Astrocyte (in vitro differentiated cells and primary cell): ENCODE measurements at places on chromosomes 2 and 18. TPM values are rescaled to one million over a fixed set of nuclear protein-coding genes. Genes with fewer than 3 reads are reported as not detected.
A peak's percentile ranks its signal among the peaks of the same experiment; 100 is the strongest.

DNA sequence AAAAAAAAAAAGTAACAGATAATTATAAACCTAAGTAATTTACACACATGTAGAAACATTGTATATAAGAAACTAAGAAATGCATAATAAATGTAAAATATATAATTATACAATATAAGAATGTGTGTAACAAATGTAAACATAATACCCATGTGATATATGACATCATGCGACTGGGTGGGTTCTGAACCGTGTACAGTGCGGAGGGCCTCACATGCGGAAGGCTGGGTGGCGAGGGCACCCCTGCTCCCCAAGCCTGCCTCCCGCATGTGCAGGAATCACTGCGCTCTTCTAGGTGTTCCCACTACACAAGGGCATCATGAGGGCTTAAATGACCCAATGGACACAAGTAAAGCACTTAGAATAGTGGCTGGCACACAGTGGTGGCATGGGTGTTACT lies 2.0 kb downstream of the PTPN18 start:
- H3K4me1 ChIP-seq = peaks cover 7% of the 10 kb centered on the region
- H3K27me3 ChIP-seq = no peaks in the 10 kb centered on the region
- DNase-seq = no peak
- H3K4me3 ChIP-seq = no peak overlapping the region
- H3K27ac ChIP-seq = no peak overlapping the region

- no peaks in the 10 kb centered on the region for H3K36me3 ChIP-seq
- H3K27me3 ChIP-seq = no peaks in the 10 kb centered on the region
- no peak overlapping the region for H3K4me3 ChIP-seq
These were observed 963.7 kb downstream of the CNTNAP5 start for GRCh38 chr2:124988794-124989193.

DNA sequence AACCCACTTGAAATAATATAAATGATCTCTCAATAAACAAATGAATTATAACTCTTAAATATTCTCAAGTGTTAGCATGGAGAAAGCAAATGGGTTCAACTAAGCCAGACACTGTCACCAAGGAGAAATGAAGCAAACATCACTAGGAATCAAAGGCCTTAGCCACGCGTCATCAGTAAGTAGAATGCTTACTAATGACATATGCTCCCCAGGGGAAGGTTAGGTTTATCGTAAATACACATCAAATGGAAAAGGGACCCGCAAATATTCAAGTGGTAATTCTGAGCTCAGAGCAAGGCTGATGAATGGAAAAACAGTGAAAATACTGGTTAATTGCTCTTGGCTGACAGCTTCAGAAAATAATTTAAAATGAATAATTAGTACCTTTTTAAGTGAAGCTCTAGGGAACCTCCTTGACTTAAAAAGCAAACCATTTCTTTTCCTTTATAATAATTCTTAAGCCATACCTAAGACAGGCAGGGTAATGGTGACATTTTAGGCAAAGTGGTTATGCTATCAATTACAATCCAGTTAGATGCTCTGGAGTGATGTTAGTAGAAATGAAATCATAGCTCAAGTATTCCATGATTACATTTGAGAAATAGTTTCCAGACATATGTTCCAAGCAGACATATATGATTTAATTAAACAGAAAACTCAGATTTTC lies 101.5 kb downstream of the ALPK2 start:
- no peaks in the 10 kb centered on the region for H3K27me3 ChIP-seq
- peaks cover 6% of the 10 kb centered on the region for H3K4me1 ChIP-seq
- DNase-seq = peak; percentile 32
- H3K4me3 ChIP-seq = no peak overlapping the region
- H3K36me3 ChIP-seq = no peaks in the 10 kb centered on the region

DNA sequence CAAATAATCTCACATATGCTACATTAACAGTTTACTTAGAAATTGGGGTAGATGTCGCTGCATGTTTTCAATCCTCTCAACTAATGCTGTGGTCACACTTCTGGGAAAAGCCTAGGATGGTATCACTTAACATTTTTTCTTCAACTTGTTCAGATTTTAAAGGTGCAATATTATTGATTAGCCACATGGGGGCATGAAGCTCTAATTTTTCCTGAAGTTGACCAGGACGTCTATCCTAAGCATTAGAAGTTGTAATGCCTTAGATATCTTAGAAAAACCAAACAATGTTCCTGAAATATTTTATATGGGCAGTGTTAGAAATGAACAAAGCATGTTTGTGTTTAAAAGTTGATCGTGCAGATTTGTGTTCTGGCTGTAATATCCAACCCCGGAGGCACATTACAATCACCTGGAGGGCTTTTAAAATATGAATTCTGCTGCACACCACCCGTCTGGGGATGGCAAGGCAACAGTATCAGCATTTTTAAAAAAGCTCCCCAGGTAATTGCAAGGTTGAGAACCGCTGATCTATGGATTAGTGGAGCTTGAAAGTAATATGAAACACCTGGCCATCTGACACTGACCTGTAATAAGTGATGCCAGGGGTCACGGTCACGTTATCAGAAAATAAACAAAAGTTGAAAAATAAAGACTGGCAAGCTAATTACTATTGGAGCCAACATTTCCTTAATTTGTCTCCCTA lies 100.5 kb upstream of the LMAN1 start:
- DNase-seq = peak; percentile 35

- H3K36me3 ChIP-seq = no peaks in the 10 kb centered on the region
- no peaks in the 10 kb centered on the region for H3K4me1 ChIP-seq
- DNase-seq = no peak
- no peak overlapping the region for H3K4me3 ChIP-seq
- H3K27ac ChIP-seq = no peak overlapping the region
- no peaks in the 10 kb centered on the region for H3K27me3 ChIP-seq
These were observed 296.8 kb upstream of the SPRED2 start for GRCh38 chr2:65729246-65729645.

DNA sequence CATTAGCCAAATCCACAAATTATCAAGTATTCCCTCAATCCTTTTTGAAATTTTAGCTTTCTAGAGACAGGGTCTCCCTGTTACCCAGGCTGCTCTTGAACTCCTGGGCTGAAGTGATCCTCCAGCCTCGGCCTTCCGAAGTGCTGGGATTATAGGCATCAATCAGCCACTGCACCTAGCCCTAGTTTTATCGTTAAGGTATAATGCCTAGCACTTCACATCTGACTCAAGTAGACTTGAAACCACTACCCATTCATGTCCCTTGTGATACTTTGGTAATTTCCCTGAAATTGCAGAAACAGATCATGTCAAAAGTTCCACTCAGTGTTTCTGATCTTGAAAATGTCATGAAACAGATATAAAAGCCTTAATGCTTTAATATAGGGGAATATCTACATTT lies 26.3 kb downstream of the MEX3C start:
- no peaks in the 10 kb centered on the region for H3K27me3 ChIP-seq
- H3K36me3 ChIP-seq = peaks cover 12% of the 10 kb centered on the region
- no peak overlapping the region for H3K4me3 ChIP-seq
- no peaks in the 10 kb centered on the region for H3K4me1 ChIP-seq
- H3K27ac ChIP-seq = no peak overlapping the region

DNA sequence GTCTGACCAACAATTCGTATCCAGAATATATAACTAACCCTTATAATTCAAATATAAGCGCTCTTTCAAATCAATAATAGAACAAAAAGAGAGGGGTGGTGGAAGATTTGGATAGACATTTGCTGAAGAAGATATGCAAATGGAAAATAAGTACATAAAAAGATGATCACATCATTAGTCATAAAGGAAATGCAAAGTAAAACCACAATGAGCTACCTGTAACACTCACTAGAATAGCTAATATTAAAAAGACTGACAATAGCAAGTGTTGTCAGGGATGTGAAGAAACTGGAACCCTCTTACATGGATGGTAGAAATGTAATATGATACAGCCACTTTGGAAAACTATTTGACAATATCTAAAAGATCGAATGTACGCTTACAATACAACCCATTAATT lies 84.9 kb upstream of the MRPS9 start:
- H3K4me3 ChIP-seq = no peak overlapping the region
- H3K27me3 ChIP-seq = no peaks in the 10 kb centered on the region
- H3K27ac ChIP-seq = no peak overlapping the region
- H3K4me1 ChIP-seq = no peaks in the 10 kb centered on the region
- no peak for DNase-seq

- H3K36me3 ChIP-seq = no peaks in the 10 kb centered on the region
- no peak overlapping the region for H3K27ac ChIP-seq
- H3K27me3 ChIP-seq = peaks cover 2% of the 10 kb centered on the region
- no peak overlapping the region for H3K4me3 ChIP-seq
These were observed 152.9 kb downstream of the TTC32 start for GRCh38 chr2:19748711-19749506.

DNA sequence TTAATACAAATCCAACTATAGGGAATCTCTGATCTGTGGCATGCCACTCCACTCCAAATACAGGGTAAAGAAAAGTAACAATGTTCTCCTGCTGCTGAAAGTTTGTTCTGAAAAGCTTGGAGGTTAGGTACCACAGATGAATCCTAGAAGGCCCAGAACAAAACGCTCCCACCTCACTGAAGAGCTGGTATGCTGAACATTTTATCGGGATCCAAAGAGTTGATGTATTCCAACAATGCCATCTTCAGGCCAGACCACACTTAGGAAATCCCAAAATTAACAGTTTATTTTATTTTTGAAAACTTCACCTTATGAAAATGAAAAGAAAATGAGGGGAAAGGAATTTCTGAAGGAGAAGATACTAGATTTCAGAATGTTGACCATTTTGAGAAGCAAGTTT lies 145.1 kb upstream of the CDH19 start:
- H3K27me3 ChIP-seq = no peaks in the 10 kb centered on the region
- H3K4me1 ChIP-seq = no peaks in the 10 kb centered on the region
- DNase-seq = peak; percentile 15
- H3K4me3 ChIP-seq = no peak overlapping the region

GRCh38 chr2:180442860-180443644 lies 436.0 kb upstream of the CWC22 start:
- H3K36me3 ChIP-seq = no peaks in the 10 kb centered on the region
- no peak overlapping the region for H3K27ac ChIP-seq
- no peak for DNase-seq

- H3K4me3 ChIP-seq = no peak overlapping the region
- no peak for DNase-seq
- H3K4me1 ChIP-seq = peaks cover 5% of the 10 kb centered on the region
- H3K36me3 ChIP-seq = no peaks in the 10 kb centered on the region
- peaks cover 20% of the 10 kb centered on the region for H3K27me3 ChIP-seq
These were observed 87.2 kb upstream of the EPB41L3 start for GRCh38 chr18:5630900-5631413.

- H3K4me1 ChIP-seq = no peaks in the 10 kb centered on the region
- no peak overlapping the region for H3K4me3 ChIP-seq
- no peak overlapping the region for H3K27ac ChIP-seq
- no peaks in the 10 kb centered on the region for H3K27me3 ChIP-seq
- no peak for DNase-seq
These were observed 43.6 kb upstream of the AGPS start for GRCh38 chr2:177348733-177349693.

- H3K4me3 ChIP-seq = no peak overlapping the region
- H3K27me3 ChIP-seq = no peaks in the 10 kb centered on the region
- H3K27ac ChIP-seq = no peak overlapping the region
- DNase-seq = no peak
These were observed 28.7 kb downstream of the IKZF2 start for GRCh38 chr2:213122725-213123124.

GRCh38 chr2:66515743-66516142 lies 80.8 kb downstream of the MEIS1 start:
- no peaks in the 10 kb centered on the region for H3K36me3 ChIP-seq
- peak; percentile 59 for DNase-seq
- H3K4me1 ChIP-seq = no peaks in the 10 kb centered on the region

GRCh38 chr18:10044054-10044453 lies 130.2 kb downstream of the VAPA start:
- no peak for DNase-seq
- H3K4me3 ChIP-seq = no peak overlapping the region
- H3K4me1 ChIP-seq = peaks cover 10% of the 10 kb centered on the region
- H3K27ac ChIP-seq = no peak overlapping the region
- no peaks in the 10 kb centered on the region for H3K27me3 ChIP-seq
- no peaks in the 10 kb centered on the region for H3K36me3 ChIP-seq

- no peaks in the 10 kb centered on the region for H3K36me3 ChIP-seq
- H3K4me3 ChIP-seq = peak overlapping the region; percentile 14
- H3K27ac ChIP-seq = peak overlapping the region; percentile 94
- H3K4me1 ChIP-seq = peaks cover 25% of the 10 kb centered on the region
- H3K27me3 ChIP-seq = no peaks in the 10 kb centered on the region
These were observed 38.4 kb downstream of the PAX8 start for GRCh38 chr2:113240150-113240914.

GRCh38 chr2:81195774-81196382 lies 891.3 kb upstream of the LRRTM1 start:
- no peaks in the 10 kb centered on the region for H3K36me3 ChIP-seq
- no peak for DNase-seq
- H3K4me1 ChIP-seq = no peaks in the 10 kb centered on the region
- H3K27ac ChIP-seq = no peak overlapping the region
- H3K4me3 ChIP-seq = no peak overlapping the region

DNA sequence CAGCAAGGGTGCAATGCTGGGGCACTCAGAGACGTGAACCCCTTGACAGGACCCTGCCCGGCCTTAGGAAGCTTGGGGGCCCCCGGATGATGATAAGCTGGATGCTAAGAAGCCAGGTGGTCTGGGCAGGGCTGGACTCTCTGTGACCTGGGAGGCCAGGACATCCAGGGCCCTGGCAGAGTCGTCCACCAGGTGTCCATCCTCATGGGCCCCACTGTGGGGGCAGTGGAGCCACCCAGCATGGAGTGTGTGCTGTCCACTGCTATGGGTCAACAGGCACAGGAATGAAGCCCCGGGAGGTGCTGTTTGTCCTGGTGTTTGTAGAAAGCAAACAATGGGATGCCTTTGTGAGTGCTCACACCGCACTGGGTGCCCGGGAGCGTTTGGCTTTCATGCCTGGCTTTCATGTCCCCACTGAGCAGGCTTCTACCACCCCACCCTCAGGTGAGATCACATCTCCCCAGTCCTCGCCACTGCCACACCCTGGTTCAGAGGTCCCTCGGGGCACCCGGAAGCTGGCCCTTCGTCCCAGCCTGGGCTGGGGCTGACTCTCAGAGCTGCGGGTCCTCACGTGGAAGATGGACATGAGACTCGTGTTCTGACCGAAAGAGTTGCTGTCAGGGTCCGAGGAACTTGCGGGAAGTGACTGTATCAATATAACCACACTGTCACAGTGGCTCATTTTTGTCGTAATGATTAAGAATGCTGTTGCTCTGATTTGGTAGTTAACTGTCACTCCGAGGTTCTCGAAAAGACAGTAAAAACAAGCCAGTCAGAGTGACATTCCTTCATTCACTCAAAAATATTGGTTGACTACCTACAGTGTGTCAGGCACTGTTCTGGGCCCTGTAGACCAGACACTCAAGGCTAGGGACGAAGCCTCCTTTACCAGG lies 53.3 kb downstream of the INHBB start:
- H3K27me3 ChIP-seq = peaks cover 13% of the 10 kb centered on the region
- H3K4me1 ChIP-seq = peaks cover 15% of the 10 kb centered on the region
- no peaks in the 10 kb centered on the region for H3K36me3 ChIP-seq
- no peak for DNase-seq
- H3K4me3 ChIP-seq = no peak overlapping the region
- H3K27ac ChIP-seq = no peak overlapping the region

GRCh38 chr2:223599640-223600380 lies 2.4 kb downstream of the SCG2 start:
- DNase-seq = peak; percentile 44
- no peaks in the 10 kb centered on the region for H3K27me3 ChIP-seq
- H3K4me1 ChIP-seq = peaks cover 17% of the 10 kb centered on the region

GRCh38 chr2:137981112-137981656 lies 16.9 kb downstream of the HNMT start:
- no peaks in the 10 kb centered on the region for H3K36me3 ChIP-seq
- no peaks in the 10 kb centered on the region for H3K4me1 ChIP-seq
- no peak overlapping the region for H3K27ac ChIP-seq
- DNase-seq = no peak

Gene OSBPL6
- total RNA-seq = 13.4 and 13.7 TPM in 2 replicates

Gene TEX44
- not detected in 2 replicates for total RNA-seq

Gene MARS2
- 8.2 and 8.6 TPM in 2 replicates for total RNA-seq

Gene DRC1
- total RNA-seq = 0.27 and 0.41 TPM in 2 replicates

Gene EVX2
- not detected in 2 replicates for total RNA-seq
